Dermis microvascular lymphatic vessel endothelial cell (primary cell): ENCODE measurements at places on chromosomes 16 and 17. TPM values are rescaled to one million over a fixed set of nuclear protein-coding genes. Genes with fewer than 3 reads are reported as not detected.

Gene MYL4
- total RNA-seq, result 0.76 and 0.90 TPM in 2 replicates

Gene CBX8
- 1.4 and 1.9 TPM in 2 replicates for total RNA-seq

Gene C17orf67
- 2.6 and 10.6 TPM in 2 replicates for total RNA-seq

Gene DRC3
- 1.5 and 2.8 TPM in 2 replicates for total RNA-seq

Gene QRICH2
- total RNA-seq, result 5.6 and 12.0 TPM in 2 replicates

Gene PRSS33
- not detected in 2 replicates for total RNA-seq

Gene C1QTNF8
- total RNA-seq, result not detected in 2 replicates

Gene IRX3
- total RNA-seq, result 0.26 and 0.63 TPM in 2 replicates

Gene C17orf100
- total RNA-seq, result 0.13 and 0.63 TPM in 2 replicates

Gene SPNS3
- 0.51 and 0.63 TPM in 2 replicates for total RNA-seq

Gene CPNE7
- total RNA-seq, result 0.25 and 2.4 TPM in 2 replicates

Gene P2RX5
- 0.13 and 0.77 TPM in 2 replicates for total RNA-seq

Gene RTN4RL1
- total RNA-seq, result 0.25 and 0.26 TPM in 2 replicates

Gene OR1A1
- not detected in 2 replicates for total RNA-seq

Gene CTRB1
- not detected in 2 replicates for total RNA-seq

Gene ROGDI
- 27.4 and 30.8 TPM in 2 replicates for total RNA-seq

Gene DBNDD1
- 12.3 and 15.6 TPM in 2 replicates for total RNA-seq
